Kasumi-1 (cell line): ENCODE measurements at places on chromosomes 2 and 18.

- no peak for DNase-seq
These were observed 29.2 kb upstream of the HNRNPLL start for GRCh38 chr2:38631976-38632375.

GRCh38 chr2:104416339-104417000, 437.4 kb upstream of the POU3F3 start:
- no peak for DNase-seq

GRCh38 chr2:42722320-42723190, 41.4 kb downstream of the OXER1 start:
- no peak for DNase-seq

DNA sequence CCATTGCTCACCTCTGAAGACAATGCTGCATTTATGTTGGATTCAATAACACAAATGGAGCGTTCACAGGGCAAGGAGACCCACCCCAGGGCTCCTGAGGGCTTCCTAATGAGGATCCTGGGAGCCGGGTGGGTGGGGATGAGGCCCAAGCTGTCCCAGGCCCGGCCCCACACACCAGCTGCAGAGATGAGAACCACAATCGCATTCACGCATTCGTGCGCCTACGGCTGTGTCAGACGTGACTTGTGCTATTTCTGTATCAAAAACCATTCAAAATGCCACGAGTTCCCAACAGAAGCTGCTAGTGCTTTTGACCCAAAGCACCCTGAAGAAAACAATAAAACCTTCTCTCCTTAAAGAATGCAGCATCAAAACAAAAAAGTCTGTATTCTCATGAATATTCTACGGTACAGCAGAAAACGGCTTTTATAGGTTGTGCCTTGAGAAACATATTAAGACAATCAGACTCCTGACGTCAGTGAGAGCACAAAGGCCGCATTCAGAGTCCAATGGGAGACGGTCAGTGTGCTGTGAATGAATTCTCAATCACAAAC, 205.4 kb downstream of the HDAC4 start:
- DNase-seq = no peak

GRCh38 chr2:239729151-239729550, 296.0 kb downstream of the NDUFA10 start:
- no peak for DNase-seq

DNA sequence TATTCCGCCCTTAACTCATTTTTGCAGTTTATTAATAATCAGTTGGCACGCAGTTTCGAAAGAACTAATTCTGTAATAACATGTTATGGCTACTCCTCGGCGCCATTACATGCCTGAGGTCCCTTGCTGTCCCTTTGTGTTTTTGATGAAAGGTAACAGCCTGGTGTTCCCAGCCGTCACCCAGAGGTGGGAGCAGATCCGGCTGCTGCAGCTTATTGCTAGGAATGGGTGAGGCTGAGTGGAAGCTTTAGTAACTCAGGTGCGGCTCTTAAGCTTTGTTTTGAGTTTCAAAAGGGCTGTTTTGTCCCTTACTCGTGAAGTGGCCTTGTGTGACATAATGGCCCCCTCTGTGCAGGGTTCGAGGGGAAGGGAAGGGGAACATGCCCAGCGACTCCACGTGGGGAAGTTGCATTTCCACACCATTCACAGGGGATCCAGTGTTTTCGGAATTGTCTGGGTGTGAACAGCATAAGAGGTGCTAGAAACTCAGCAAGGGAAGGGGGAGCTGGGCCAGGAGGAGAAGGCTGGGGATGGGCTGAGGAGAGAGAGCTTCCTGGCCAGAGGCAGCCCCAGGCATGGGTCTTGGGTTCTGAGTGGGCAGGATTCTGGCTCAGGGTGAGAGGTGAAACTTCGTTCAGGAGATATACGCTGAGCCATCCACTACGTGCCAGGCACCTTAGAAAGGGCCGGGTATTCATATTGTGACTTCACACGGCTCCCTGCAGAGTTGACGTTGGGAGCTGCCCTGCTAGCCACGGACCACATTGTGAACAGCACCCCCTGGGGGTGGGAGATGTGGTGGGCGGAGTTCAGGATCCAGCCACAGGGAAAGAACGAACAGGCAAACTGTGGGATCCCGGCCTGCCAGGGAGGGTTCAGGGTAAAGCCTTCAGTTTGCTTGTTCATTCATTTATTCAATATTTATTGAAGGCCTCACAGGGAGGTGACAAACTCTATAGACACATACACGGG, 84.4 kb downstream of the TGOLN2 start:
- peak; percentile 29 for DNase-seq

DNA sequence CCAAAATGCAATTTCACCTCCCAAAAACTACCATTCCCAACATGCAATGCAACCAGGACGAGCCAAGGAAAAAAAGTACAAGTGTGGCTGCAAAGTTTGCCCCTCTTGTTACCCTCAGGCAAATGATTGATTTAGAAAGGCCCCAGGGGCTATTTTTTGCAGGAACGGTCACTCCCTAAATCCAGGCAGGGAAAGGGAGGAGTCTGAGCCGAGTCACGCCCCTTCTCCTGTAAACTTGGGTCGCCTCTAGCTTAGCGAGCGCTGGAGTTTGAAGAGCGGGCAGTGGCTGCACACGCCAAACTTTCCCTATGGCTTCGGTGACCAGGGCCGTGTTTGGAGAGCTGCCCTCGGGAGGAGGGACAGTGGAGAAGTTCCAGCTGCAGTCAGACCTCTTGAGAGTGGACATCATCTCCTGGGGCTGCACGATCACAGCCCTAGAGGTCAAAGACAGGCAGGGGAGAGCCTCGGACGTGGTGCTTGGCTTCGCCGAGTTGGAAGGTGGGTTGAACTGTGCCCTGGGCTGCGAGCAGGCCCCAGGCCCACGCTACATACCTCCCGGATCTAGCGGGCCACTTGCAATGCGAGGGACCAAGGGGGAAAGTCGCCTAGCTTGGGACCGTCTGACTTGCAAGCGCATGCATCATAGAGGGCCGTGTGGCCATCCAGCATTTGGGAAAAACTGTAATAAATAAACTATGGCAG, at the start of gene GALM:
GALM (plus strand) TSS at position 261 of the 702 bp plus-strand sequence; CDS start at position 309, 48 bp downstream.
- no peak for DNase-seq

GRCh38 chr2:70985956-70986355, 7.5 kb downstream of the ANKRD53 start:
- no peak for DNase-seq

GRCh38 chr18:34626404-34627136, 83.5 kb upstream of the DTNA start:
- DNase-seq = no peak

- DNase-seq = no peak
These were observed 174.0 kb upstream of the MMADHC start for GRCh38 chr2:149761611-149762010.

DNA sequence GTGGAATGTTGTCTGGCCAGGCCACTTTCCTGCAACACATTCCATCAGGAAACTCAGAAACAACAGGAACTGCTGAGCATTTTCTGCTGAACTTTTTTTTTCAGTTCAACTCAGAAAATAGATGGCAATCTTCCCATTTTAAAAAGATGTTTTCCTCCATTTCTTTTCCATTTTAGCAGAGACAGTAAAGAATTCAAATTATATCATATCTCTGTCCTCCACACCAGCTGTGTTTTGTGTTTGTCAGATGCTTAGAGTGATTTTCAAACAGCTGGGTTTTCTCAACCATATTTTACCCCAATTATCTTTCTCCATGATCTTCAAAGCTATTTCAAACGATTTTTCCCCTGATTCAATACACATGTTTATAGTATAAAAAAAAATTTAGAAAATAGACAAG, 713.4 kb downstream of the LRRTM4 start:
- DNase-seq = no peak

DNA sequence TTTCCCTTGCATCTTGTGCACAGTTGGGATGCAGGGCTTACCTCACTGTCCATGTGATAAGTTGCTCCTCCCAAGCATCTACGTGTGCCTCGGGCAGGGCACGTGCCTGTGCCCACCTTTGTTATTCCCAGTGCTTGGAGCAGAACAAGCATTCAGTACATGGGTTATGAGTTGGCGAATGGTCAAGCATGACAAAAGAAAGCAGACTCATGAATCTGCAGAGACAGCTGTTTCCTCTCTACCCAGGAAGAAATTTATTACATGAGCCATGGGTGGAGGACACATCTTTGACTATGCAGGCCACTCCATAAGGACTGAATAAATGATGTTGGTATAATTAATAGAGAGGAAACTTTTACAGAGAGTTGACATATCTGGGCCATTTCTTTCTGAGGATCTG, 127.8 kb downstream of the TPGS2 start:
- DNase-seq = no peak

GRCh38 chr18:79695856-79696850, 16.6 kb downstream of the CTDP1 start:
- DNase-seq = no peak

DNA sequence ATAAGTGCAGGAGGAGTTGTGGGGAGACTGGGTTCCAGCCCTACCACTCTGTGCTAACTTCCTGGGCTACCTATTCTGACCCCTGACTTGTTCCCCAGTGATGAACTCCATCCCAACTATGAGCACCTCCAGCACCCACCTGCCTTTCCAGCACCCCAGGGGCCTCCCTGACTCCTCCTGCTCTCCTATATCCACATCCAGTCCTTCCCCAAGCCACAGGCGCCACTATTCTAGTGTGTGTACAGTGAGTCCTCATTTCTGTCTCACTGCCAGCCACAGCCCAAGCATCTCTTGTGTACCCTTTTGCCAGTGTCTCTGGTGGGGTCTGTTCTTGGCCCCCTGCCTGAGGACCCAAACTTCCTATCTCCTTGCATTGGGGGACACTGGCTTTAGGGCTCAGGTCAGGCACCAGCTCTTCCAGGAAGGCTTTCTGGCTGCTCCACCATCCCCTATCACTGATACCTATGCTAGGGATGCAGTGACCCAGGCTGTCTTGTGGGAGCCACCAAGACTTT, 145.2 kb downstream of the INHBB start:
- DNase-seq = no peak

GRCh38 chr2:80330527-80331450, 26.2 kb upstream of the LRRTM1 start:
- DNase-seq = no peak

DNA sequence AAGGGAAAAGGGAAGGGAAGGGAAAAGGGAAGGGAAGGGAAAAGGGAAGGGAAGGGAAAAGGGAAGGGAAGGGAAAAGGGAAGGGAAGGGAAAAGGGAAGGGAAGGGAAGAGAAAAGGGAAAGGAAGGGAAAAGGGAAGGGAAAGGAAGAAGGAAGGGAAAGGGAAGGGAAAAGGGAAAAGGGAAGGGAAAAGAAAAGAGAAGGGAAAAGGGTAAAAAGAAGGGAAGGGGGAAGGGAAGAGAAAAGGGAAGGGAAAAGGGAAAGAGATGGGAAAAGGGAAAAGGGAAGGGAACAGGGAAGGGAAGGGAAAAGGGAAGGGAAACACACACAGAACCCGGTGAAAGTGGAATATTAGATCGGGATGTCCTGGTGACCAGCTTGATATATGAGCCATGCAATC, 40.8 kb downstream of the EIPR1 start:
- no peak for DNase-seq

DNA sequence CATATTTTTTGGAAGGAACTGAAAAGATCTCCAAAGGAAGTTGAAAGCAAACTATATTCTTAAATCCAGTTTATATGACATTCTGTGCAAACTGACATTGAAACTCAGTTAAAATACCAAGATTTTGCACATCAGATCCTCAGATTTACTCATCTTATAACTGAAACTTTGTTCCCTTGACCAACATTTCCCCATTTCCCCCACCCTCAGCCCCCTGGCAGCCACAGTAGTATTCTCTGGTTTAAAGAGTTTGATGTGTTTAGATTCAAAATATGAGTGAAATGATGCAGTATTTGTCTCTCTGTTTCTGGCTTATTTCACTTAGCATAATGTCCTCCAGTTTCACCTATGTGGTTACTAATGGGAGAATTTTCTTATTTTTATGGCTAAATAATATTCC, 99.2 kb upstream of the ITGA4 start:
- DNase-seq = no peak

DNA sequence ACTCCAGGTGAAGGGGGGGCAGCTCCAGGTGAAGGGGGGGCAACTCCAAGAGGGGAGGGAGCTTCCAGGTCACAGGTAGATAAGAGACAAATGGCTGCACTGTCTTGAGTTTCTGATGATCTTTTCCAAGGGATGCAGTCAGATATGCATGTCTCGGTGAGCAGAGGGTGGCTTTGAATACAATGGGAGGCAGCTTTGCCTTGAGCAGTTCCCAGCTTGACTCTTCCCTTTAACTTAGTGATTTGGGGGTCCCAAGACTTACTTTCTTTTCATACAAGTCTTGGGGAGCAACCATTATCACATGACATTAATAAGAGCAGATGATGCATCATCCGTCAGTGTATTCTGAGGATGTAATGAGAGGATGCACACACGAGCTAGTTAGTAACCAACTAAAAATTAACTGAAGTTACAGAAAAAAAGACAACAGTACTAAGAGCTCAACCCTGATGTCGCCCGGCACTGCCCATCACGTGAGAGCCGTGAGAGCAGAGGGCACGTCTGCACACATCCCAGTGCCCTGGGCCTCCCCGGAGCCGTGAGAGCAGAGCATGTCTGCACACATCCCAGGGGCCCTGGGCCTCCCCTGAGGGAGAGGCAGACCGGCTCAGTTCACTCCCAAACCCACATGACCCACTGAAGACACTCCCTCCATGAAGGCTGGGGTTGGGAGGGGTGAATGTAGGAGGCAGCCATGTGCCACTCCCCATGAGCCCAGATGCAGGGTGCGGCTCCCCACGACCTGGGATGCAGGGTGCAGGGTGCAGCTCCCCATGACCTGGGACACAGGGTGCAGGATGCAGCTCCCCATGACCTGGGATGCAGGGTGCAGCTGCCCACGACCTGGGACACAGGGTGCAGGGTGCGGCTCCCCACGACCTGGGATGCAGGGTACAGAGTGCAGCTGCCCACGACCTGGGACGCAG, 39.4 kb downstream of the PXDN start:
- DNase-seq = no peak

GRCh38 chr2:167293172-167293781, 405.0 kb downstream of the XIRP2 start:
- DNase-seq = peak; percentile 11

GRCh38 chr2:168564641-168565040, 108.6 kb downstream of the CERS6 start:
- DNase-seq = no peak

- DNase-seq = no peak
These were observed 260.8 kb downstream of the CD226 start for GRCh38 chr18:69686861-69687260.

- DNase-seq = no peak
These were observed 171.2 kb downstream of the TCF4 start for GRCh38 chr18:55416791-55417190.

GRCh38 chr18:73966954-73967353, 180.7 kb downstream of the FBXO15 start:
- no peak for DNase-seq

GRCh38 chr2:45339253-45339652, 271.8 kb downstream of the SRBD1 start:
- no peak for DNase-seq

GRCh38 chr2:240997141-240997855, 1.1 kb upstream of the SNED1 start:
- no peak for DNase-seq

GRCh38 chr2:190607657-190608357, 41.1 kb upstream of the NAB1 start:
- DNase-seq = no peak

GRCh38 chr2:206260188-206261012, 14.1 kb upstream of the ZDBF2 start:
- DNase-seq = no peak
